Neuronal stem cell (in vitro differentiated cells): ENCODE measurements at places on chromosomes 7 and 10.

- DNase-seq = no peak
These were observed 123.2 kb upstream of the PARD3 start for GRCh38 chr10:34938399-34938670.

- DNase-seq = no peak
These were observed 124.3 kb upstream of the UNC5B start for GRCh38 chr10:71088054-71088453.

DNA sequence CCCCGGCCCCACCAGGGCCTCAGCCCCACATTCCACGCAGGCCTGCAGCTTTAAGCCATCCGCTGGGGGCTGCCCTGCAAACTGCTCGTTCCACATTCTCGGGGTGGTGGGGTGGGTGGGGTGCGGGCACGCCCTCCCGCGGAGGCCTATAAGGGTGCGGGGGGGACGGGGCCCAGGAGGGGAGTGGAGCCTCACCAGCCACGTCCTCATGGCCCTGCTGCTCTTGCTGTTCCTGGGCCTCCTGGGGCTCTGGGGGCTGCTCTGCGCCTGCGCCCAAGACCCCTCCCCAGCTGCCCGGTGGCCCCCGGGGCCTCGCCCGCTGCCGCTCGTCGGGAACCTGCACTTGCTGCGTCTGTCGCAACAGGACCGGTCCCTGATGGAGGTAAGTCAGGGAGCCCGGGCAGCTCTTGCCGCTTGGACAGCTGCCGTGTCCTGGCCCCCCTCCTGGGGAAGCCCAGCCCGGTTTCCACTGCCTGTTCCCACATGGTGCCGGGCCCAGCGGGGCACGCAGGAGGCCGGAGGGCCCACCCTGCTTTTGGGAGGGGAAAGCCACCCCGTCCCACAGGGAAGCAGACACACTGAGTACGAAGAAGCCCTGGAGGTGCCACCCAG is at the start of gene CYP2W1:
Gene CYP2W1 (plus strand): TSS at position 178 of the 612 bp plus-strand sequence. CDS start 31 bp downstream, at position 209.
- DNase-seq = no peak

DNA sequence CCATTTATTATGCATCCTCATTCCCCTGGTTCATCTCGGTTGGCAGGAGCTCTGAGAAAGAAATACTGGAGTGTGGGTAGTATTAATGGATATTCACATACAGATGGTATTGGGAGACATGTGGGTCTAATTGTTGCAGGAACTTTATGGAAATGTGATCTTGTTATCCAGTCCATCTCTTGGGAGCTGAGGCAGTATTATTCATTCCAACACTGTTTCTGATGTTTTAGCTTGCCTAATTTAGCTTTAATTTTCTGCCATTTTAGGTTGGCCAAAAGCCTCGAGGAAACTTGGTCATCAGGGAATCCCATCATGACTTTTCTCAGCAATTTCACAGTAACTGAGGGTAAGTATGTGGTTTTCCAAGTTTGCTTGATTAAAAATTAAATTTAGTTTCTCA is 125.7 kb downstream of the ABCA13 start:
- DNase-seq = no peak

DNA sequence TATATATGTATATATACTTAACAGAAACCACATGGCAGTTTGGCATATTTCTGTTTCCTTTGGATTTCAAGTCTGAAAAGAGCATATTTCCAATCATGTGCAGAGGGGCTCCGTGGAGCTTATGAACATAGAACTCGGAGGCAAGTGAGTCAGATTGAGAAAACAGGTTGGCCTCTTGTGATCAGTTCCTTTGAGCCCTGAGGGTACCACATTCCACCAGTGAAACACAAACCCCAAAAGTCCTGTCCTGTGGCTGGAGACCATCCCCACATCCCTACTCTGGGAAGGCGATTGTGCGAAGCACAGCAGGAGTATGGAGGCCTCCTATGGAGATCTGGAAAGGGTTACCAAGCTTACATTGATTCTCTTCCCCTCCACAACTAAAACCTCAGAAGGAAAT is 196.7 kb upstream of the TMEM72 start:
- DNase-seq = no peak

- DNase-seq = no peak
These were observed 53.6 kb downstream of the VPS41 start for GRCh38 chr7:38855386-38855785.

GRCh38 chr10:83179371-83179770 is 959.9 kb upstream of the GHITM start:
- no peak for DNase-seq

GRCh38 chr7:27194686-27195379 is 5.1 kb downstream of the HOXA13 start:
- DNase-seq = no peak

DNA sequence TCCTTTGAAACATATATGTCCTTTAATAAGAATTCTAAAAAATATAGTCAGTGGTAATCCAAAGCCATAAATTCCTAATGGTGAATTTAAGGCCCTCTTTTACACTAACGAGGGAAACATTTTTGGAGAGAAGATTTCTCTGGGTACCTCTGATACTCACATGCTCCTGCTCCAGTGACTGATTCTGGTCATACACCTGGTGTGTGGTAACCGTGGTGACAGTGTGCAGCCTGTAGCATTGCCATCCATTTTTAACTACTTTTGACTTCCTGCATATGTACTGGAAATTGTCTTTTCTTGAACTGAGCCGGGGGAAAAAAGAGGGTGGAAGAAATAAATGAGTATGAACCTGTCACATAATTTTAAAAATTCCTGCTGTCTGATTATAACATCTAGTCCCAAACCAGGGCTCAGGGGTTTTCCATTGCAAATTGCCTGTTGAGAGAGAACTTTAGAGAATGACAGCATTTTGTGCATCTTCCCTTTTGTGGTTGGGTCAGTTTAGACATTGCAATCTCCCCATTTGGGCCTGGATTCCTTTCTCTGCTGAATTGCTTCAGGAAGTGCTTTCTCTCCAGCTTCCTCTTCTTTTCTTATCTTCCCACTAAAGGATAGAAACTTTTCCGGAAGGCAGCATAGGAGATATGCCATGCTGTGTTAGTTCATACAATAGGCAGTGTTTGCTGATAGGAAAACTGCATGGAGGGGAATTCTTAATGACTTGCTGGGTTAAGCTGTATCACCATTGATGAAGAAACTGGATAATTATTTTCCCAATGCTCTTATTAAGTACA is 125.5 kb downstream of the GRM3 start:
- no peak for DNase-seq

DNA sequence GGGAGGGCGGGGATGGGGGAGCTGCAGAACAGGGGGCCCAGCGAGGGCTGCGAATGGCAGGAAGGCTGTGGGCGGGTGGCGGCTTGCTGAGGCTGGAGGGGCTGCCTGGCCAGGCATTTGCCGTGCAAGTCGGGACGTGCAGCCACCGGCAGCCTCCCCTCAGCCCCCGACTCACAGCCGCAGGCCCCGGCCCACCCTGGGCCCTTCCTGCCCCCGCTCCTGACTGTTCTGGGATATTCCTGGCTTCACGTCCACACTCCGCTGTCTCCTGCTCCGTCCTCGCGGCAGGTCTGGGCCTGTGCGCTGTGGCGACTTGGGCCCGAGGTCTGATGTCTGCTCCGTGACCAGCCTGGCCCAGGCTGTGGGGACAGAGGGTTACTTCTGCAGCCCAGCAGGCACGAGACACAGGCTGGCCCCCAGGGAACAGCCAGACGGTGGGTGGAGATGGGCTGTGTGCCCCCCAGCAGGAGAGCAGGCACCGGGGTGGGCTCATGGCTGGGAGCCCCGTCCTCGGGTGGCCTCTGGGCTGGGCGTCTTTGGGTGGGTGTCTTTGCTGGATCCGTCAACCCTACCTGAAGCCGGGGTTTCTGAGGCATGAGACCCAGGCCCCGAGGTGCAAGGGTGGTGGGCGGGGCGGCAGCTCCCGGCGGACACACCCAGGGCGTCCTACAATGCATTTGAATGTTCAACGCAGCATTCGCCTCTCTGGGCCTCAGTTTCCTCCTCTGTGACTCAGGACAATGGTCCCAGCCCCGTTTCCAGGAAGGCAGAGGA is 86.5 kb downstream of the FOXL3 start:
- no peak for DNase-seq

DNA sequence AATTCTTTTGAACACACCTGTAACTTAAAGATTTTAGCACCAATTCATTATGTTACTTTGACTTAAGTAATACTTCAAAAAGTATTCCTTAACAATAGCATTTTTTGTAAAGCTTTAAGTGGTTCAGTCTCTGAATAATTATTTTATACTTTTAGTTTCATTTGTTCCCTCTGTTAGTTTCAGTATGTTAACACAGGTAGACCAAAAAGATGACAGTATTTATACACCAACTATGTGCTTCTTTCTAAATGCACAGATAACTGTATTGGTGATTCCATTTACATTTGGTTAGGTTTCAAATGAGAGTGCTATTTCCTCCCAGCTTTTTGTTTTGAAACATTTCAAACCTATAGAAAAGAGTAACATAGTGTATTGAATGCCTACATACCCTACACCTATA is 14.0 kb downstream of the RALA start:
- DNase-seq = no peak

GRCh38 chr7:149595541-149595940 is 97.9 kb upstream of the ZNF746 start:
- no peak for DNase-seq

GRCh38 chr7:76008156-76008687 is 13.8 kb upstream of the TMEM120A start:
- DNase-seq = no peak

GRCh38 chr10:88996927-88997326 is 6.3 kb downstream of the FAS start:
- DNase-seq = no peak

DNA sequence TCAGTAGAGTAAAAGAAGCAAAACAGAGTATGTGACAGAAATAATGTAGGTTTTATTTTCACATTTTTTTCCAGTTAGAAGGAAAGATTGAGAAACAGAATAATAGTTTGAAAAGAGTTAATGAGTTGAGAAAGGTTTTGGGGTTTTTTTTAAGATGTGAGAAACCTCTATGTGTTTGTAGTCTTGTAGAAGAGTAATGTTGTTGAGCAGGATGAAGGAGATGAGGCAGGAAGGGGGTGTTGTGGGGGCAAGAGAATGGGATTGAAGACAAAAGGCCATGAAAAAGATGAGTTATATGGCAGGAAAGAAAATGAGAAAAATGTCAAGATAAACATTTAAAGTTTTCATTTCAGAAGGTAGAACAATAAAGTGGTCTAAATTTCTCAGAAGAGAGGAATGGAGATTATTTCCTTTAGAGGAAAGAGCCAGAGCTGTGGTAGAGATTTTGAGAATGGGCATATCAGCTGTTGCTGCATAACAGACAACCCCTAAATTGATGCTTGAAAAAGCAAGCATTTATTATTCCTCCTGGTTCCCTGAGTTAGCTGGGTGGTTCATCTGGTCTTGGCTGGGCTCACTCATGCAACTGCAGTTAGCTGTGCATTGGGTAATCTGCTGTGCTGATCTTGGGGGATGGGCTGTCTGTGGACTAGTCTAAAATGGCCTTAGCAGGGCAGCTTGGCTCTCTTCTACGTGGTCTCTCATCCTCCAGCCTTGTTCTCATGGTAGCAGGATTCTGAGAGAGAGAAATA is 27.1 kb downstream of the PCGF5 start:
- no peak for DNase-seq
